ENCODE measurements at places on chromosomes 11 and 22. TPM values are rescaled to one million over a fixed set of nuclear protein-coding genes. Genes with fewer than 3 reads are reported as not detected.

ASRGL1 gene
- total RNA-seq, result 6.2 TPM

DNA sequence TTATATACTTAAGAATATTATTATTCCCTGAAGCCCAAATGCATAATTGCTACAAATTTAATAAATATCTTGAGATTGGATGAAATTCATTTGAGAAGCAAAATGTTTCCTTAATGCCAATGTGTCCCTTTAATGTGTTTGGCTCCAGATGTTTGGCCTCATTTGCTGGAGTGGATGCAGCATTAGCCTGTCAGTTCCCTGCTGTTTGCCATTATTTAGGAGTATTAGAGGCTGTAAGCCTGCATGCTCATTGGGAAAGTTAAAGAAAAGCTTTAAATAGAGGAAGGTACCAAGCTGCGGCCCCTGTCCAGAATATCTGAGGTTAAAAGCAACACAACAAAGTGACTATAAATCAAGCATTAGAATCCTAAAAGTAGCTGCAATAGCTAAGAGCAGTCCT is 54.8 kb upstream of the PITPNB start:
- DNase-seq, result no peak

DNA sequence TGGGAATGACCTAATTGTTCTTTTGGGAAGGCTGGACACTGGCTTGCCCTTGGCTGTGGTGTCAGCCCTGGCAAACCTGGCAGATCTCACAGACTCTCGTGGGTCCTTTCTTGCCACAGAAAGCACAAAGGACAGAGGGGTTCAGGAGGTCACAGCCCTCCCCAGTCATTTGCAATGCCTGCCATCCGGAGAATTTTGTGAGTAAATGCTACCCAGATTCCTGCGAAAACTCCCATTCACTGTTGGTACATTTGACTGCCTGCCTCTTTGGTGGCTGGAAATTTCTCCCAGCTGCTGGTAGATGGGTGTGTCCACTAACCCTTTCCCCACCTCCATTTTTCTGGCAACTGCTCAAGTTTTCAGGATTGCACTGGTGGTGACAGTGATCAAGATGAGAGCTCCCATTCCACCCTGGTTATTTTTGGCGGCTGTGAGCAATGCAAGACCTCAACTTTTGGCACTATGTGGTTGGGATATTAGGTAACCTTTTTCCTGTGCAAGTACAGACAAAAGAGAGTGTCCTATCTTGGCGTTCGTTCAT is 155.7 kb downstream of the NAV2 start:
- no peak for DNase-seq

DNA sequence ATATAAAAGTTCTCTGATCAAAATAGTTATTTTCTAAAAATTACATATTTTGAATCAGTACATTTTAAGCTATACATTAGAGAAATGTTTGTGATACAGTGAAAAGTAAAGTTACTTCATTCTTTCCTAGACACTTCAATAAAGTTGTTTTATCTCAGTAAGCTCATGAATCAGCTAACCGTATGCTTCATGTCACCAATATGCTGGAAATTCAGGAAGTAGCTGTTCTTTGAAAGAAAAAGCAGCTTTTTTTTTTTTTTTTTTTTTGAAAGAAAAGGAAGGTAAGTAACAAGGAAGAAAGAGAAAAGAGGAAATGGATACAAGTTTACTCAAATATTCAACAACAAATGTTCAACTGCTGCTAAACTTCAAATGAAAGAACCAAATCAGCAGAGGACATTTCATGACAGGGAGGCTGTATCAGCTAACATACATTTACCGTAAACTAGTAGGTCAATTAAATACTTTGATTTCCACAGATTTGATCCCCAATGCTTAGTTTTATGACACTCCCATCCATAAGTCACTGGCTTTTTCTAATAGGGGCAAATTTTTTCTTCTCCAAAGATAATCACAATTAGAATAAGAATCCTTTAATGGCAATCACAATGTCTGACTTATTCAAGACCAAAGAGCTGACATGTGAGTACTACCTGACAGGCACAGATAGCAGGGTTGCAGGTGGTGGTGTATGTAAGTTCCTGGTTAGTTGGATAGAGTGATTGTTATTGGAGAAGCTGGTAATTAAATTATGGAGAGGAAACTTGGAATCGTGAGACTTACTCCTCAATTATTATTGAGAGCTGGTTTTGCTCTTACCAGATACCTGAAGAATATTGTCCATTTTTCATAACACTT is 754 bp downstream of the OR52A1 start:
- no peak for DNase-seq

- DNase-seq, result peak; percentile 40
These were observed 3.1 kb downstream of the HMBS start for GRCh38 chr11:119087747-119088241.

YPEL1 gene
- 17.5 TPM for total RNA-seq
